ENCODE measurements at places on chromosomes 7 and 10. TPM values are rescaled to one million over a fixed set of nuclear protein-coding genes. Genes with fewer than 3 reads are reported as not detected.

DNA sequence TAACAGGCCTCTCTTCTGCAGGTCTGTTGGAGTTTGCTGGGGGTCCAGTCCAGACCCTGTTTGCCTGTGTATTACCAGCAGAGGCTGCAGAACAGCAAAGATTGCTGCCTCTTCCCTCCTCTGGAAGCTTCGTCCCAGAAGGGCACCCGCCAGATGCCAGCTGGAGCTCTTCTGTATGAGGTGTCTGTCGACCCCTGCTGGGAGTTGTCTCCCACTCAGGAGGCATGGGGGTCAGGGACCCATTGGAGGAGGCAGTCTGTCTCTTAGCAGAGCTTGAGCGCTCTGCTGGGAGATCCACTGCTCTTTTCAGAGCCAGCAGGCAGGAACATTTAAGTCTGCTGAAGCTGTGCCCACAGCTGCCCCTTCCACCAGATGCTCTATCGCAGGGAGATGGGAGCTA lies 361.1 kb upstream of the NRP1 start:
- H3K4me1 ChIP-seq: no peaks in the 10 kb centered on the region
- H3K36me3 ChIP-seq: no peaks in the 10 kb centered on the region
- no peaks in the 10 kb centered on the region for H3K27me3 ChIP-seq
- no peak overlapping the region for H3K27ac ChIP-seq
- no peak for DNase-seq

DNA sequence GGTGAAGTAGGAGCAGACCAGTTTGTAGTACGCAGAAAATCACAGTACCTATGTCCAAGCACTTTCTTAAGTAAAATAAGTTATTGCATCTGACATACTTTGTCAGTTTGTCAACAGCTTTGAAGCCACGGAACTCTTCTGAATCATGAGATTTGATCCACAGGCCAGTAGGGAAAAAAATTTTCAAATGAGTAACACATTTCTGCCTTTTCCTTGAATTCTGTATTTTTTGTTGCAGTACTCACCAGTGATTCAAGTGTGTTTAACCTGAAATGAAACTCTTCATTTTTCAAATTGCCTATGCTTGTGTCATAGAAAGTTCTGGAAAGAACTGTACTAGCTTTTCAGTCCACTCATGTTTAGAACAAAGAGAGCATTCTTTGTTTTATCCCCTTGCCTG lies 337.7 kb downstream of the GATA3 start:
- no peak overlapping the region for H3K27ac ChIP-seq
- H3K27me3 ChIP-seq: no peaks in the 10 kb centered on the region

DNA sequence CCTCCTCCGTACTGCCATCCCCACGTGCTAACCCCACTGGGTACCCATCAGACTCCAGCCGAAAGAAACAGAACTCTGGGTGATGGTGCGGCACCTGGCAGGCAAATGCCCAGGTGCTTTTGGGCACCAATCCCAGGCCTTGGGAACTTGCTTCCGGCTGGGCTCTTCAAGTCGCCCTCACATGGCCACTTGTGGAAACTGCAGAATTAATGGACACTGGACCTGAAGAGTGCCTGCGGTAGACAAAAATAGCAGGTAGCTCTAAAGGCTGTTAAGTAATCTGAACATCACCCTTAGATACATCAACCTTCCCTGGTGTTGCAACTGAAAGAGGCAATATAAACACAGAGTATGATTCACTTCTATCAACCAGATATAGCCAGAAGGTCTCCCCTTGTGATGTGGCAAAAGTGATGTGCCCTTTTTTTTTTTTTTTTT lies 644.4 kb downstream of the GRM8 start:
- H3K27ac ChIP-seq: no peak overlapping the region
- no peaks in the 10 kb centered on the region for H3K36me3 ChIP-seq
- no peaks in the 10 kb centered on the region for H3K4me1 ChIP-seq
- H3K4me3 ChIP-seq: no peak overlapping the region
- DNase-seq: no peak
- H3K27me3 ChIP-seq: no peaks in the 10 kb centered on the region

- H3K36me3 ChIP-seq: no peaks in the 10 kb centered on the region
- H3K27ac ChIP-seq: no peak overlapping the region
- no peaks in the 10 kb centered on the region for H3K27me3 ChIP-seq
- no peaks in the 10 kb centered on the region for H3K4me1 ChIP-seq
These were observed 45.5 kb downstream of the TEX36 start for GRCh38 chr10:125637496-125637895.

DNA sequence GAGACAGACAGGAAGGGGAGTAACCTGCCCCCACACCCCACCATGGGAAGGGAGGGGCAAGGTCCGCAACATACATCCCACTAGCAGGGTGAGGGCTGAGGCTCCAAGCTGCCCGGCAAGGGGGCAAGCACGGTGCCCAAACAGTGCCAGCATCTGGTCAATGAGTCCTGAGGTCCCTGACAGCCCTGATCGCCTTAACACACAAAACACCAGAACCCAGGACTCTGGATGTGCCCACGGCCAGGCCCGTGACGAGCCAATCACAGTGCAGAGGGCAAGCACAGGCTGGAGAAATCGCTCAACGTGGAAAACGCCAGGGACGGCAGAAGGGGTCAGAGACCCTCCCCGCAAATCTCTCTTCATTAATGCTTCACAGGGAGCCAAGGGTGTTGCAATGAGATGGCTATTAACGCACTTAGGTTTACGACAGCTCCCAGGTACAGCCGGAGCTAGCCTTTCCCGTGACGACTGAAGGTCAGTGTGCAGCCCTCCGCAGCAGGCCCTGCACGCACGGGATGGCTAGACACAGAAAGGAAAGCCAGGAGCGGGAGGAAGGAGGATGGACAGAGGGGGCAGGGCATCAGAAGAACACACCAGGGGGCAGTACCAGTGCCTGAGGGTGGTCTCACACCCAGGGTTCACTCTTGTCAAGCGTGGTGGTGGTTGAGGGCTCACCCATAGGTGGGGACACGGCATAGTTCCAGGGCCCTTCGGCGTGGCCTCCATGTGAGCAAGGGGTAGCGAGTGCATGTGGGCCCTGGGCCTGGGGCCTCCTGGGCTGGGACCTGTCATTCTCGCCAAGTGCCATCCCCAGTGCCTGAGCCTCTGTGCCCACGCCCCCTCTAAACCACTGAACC lies 220.5 kb downstream of the MAD1L1 start:
- no peaks in the 10 kb centered on the region for H3K36me3 ChIP-seq
- H3K27ac ChIP-seq: no peak overlapping the region
- DNase-seq: no peak
- H3K4me3 ChIP-seq: no peak overlapping the region

DNA sequence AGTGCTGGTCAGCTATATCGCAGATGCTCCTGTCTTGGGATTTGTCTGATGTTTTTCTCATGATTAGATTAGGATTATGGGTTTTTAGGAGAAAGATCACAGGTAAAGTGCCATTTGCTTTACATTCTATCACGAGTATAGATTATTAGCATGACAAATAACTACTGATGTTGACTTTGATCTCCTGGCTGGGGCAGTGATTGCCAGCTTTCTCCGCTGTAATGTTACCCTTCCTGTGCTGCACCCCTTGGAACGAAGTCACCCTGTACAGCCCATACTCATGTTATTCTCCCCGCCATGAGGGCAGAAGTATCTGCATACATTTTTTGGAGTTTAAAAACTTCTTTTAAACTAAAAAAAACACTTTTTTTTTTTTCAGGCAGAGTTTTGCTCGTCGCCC lies 10.8 kb upstream of the CLDN4 start:
- no peaks in the 10 kb centered on the region for H3K36me3 ChIP-seq
- H3K27ac ChIP-seq: no peak overlapping the region

- DNase-seq: peak; percentile 61
- no peaks in the 10 kb centered on the region for H3K4me1 ChIP-seq
- no peaks in the 10 kb centered on the region for H3K36me3 ChIP-seq
- no peaks in the 10 kb centered on the region for H3K27me3 ChIP-seq
- no peak overlapping the region for H3K4me3 ChIP-seq
These were observed 17.8 kb downstream of the CELF2 start for GRCh38 chr10:11035301-11035991.

DNA sequence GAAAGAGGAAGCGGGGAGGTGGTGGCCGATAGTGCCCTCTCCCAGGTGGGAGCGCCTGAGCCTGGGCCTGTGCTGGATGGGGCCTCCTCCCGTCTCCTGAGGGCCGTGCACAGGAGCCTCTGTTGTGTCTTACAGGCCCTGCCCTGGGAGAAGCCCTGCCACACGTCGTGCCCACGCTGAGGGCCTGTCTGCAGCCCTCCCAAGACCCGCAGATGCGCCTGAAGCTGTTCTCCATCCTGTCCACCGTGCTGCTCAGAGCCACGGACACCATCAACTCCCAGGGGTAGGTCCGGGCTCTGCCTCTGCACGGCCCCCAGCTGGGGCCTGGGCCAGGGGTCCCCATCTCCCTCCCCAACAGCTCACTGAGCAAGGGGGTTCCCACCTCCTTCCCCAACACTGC lies 43.3 kb upstream of the PRKAR1B start:
- H3K4me1 ChIP-seq: peaks cover 28% of the 10 kb centered on the region
- H3K36me3 ChIP-seq: peaks cover 80% of the 10 kb centered on the region
- no peak overlapping the region for H3K4me3 ChIP-seq
- H3K27ac ChIP-seq: no peak overlapping the region
- no peaks in the 10 kb centered on the region for H3K27me3 ChIP-seq

GRCh38 chr7:101620991-101621390 lies 8.1 kb downstream of the MYL10 start:
- no peak overlapping the region for H3K27ac ChIP-seq
- no peaks in the 10 kb centered on the region for H3K36me3 ChIP-seq
- peaks cover 6% of the 10 kb centered on the region for H3K27me3 ChIP-seq
- H3K4me3 ChIP-seq: no peak overlapping the region

GRCh38 chr7:33463131-33463530 lies 333.8 kb downstream of the BBS9 start:
- no peaks in the 10 kb centered on the region for H3K27me3 ChIP-seq
- H3K36me3 ChIP-seq: no peaks in the 10 kb centered on the region
- no peak overlapping the region for H3K27ac ChIP-seq
- no peak overlapping the region for H3K4me3 ChIP-seq
- H3K4me1 ChIP-seq: no peaks in the 10 kb centered on the region

GRCh38 chr10:51832652-51833383 lies 133.4 kb upstream of the CSTF2T start:
- no peaks in the 10 kb centered on the region for H3K4me1 ChIP-seq
- DNase-seq: no peak
- peak overlapping the region; percentile 63 for H3K27ac ChIP-seq
- H3K4me3 ChIP-seq: no peak overlapping the region
- no peaks in the 10 kb centered on the region for H3K36me3 ChIP-seq

DNA sequence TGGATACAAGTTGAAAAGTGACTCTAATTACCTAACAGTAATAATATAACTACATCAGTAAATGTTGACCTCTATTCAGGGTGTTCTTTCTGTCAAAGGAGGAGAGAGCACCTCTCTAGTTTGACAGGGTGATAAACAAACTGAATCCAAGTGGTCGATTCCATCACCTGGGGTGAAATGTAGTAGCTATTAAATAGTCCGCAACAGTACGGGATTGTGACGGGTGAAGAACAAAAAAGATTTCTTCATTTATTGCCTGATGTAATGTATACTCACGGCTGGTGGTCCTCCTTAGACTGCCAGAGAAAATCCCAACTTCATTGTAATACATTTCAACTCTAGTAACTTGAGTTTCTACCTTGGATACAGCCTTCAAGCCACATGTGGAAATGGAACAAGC lies 292.5 kb upstream of the CELF2 start:
- no peaks in the 10 kb centered on the region for H3K36me3 ChIP-seq
- no peak for DNase-seq
- no peak overlapping the region for H3K27ac ChIP-seq
- no peaks in the 10 kb centered on the region for H3K27me3 ChIP-seq

TACC2 gene
- total RNA-seq: 38.2 TPM

PON3 gene
- total RNA-seq: 3.1 TPM

PIK3CG gene
- 8.4 TPM for total RNA-seq

CNPY1 gene
- not detected for total RNA-seq

SLC13A4 gene
- not detected for total RNA-seq

ARMC3 gene
- total RNA-seq: 0.44 TPM

KCNMA1 gene
- 19.9 TPM for total RNA-seq

CCL26 gene
- 3.8 TPM for total RNA-seq

IKZF1 gene
- total RNA-seq: 32.1 TPM

FOXK1 gene
- 24.5 TPM for total RNA-seq
